ENCODE measurements at places on chromosomes 6 and 20.

DNA sequence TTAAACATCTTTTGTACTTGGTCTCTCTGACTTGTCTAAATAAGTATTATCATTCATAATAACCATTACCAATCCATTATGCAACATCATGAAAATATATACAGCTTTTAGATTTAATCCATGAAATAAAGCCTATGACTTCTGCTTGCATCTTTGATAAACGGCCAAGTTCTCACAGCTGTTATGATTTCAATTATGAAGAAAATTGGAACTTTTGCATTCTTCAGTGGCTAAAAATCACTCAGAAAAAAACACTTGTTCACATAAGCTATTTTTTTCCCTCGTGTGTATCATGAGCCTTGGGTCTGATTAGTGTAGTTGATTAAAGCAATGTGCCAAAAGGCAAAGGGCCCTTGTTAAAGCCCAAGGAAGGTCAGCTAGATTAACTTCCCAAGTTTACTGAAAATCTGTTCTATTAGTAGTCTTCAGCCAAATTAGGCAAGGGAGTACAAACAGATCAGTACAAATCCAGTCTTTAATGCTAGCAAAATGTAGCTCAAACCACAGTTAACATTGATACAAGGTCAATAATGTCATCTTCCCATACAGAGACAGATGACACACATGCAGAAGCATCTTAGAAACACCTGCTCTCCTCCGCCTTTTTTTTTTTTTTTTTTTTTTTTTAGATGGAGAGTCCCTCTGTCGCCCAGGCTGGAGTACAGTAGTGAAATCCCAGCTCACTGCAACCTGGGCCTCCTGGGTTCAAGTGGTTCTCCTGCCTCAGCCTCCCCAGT is 69.9 kb downstream of the SGK1 start:
- no peak for DNase-seq

DNA sequence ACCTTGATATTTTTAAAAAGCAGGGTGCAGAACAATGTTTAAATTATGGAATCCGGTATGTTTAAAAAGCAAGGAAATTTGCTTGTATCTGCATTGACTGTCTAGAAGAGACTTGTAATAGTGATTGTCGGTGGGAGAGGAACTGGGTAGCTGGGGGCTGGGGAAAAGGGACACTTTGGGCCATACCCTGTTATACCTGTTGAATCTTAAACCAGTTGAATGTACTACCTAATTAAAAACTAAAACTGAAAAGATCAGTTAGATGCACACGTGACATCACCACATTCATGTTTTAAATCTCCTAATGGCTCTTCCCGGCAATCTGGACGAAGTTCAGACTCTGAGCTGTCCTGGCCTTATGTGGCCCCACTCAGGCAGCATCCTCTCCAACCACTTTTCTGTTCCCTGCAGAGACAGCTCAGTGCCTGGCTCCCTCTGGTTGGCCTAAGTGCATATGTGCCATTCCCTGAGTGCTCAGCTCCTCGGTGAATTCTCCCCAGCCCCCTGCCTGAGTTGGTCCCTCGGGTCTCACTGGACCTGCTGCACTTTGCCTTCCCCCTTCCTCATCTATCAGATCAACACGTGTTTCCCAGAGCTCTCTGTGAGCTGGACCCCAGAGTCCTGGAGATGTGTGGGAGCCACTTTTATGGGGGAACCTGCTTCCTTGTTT is 36.3 kb downstream of the SLC52A3 start:
- DNase-seq, result no peak

DNA sequence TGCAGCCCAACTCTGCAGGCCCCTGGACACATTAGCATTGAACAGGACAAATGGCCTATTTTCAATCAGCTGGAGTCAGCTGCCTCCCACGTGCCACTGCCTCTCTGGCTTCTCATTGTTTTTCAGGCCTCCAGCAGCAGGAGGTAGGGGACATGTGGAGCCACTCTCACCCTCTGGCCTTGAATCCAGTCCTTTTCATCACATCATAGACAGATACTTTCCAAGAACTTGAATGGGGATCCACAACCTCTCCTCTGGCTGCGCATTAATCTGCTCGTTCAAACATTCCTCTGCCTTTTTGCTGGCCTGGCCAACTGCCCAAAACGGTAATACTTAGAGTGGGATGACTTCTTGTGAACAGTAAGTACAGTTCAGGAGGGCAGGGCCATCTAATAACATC is 592.3 kb downstream of the PKHD1 start:
- no peak for DNase-seq

GRCh38 chr20:20630551-20630950 is 81.9 kb downstream of the RALGAPA2 start:
- DNase-seq, result no peak

DNA sequence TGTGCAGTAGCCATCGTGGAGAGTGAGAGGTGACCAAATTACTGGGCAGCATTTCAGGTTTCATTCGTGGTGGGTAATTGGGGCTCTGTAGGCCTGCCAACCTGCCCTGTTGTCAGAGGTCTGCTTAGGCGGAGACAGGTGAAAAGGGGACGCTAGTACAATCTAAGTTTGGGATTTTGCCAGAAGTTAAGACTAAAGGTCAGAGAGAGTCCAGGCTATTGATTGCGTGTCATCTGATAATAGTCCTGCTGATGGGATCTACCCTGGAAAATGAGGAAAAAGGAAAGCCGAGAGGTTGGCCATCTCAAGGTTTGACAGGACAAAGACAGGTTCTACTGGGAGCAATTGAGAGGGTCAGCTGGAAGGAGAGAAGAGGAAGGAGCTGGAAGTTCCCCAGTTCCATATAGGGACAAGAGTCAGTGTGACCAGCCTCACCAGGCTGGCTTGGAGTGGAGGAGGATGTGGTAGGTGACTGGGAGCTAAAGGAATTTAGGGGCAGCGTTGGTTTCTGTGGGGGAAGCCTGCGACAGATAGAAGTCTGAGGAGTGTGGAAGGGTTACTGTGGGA is 10.9 kb downstream of the ARFGEF2 start:
- DNase-seq, result no peak

- peak; percentile 86 for DNase-seq
Measured at GRCh38 chr20:46545077-46545826, 5.2 kb downstream of the OCSTAMP start.

DNA sequence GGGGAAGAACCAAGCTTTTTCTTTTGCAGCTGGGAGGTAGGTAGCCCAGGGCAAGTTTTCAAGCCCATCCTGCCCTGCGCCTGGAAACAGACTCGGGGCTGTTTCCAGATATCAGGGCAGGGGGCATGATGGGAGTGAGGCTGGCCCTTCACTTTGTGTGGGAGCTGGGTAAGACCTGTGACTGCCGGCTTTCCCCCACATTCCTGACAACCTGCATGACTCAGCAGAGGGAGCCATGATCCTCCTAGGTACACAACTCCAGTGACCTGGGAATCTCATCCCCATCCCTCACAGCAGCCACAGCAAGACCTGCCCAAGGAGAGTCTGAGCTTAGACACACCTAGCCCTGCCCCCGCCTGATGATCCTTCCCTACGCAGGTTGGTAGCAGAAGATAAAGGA is 280.8 kb downstream of the SOX4 start:
- no peak for DNase-seq

DNA sequence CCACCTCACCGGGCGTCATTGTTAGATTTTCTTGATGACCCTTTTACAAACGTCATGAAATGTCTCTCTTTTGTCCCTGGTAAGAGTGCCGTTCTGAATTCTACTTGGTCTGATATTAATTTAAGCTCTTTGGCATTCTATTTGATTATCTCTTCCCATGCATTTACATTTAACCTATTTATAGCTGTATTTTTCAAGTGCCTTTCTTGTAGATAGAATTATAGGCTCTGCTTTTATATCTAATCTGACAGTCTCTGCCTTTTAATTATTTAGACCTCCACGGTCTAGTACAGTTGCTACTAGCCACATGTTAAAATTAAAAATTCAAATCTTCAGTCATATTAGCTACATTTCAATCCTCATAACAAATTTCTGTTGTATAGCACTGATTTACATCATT is 12.6 kb downstream of the RAB22A start:
- no peak for DNase-seq

DNA sequence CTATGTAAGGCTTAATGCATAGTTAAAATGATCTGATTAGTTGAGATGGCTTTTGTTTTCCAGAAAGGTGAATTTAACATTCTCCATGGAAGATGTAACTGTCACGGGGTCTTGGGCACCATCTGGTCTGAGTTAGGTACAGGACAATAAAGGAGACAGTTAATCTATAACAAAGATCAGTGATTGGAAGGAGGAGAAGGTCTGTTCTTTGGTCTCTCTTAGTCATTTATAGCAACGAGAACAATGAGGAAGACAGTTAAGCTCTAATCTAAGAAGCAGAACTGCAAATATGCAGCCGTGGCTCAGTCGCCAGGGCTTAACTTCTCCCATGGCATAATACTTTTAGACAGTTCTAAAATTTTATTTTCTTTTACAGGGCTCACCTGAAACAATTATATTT is 405.5 kb upstream of the SULF2 start:
- no peak for DNase-seq

- DNase-seq, result no peak
Measured at GRCh38 chr6:74899416-74899815, 306.4 kb downstream of the COL12A1 start.

DNA sequence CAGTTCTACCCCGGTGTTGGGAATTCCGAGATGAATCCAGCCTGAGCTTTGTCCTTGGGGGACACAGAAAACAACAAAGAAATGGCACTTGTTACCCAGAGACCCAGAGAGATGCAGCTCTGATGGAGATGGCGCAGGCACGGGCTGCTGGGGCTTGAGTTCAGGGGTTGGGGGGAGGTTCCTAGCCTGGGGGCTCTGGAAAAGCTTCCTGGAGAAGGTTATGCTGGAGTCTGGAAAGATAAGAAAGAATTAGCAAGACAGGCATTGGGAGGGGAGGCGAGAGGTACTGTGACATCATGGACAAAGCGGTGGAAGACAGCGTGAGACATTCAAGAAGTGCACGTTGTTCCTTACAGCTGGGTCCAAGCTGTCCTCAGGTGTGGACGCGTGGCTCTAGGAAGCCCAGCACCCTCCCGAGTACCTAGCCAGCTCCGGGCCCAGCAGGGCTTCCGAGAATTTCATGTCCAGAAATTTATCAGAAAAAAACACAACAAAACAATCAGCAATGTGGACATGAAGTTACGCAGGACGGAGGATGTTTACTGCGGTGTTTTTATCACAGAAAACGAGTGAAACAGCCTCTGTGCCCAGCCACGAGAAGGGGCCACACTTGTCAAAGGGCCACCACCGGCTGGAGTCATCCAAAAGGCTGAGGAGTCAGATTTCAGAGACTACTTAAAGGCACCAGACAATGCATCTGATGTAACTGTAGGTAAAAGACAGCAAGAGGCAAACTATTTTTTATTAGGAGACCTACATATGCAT is 39.5 kb downstream of the C20orf203 start:
- no peak for DNase-seq

DNA sequence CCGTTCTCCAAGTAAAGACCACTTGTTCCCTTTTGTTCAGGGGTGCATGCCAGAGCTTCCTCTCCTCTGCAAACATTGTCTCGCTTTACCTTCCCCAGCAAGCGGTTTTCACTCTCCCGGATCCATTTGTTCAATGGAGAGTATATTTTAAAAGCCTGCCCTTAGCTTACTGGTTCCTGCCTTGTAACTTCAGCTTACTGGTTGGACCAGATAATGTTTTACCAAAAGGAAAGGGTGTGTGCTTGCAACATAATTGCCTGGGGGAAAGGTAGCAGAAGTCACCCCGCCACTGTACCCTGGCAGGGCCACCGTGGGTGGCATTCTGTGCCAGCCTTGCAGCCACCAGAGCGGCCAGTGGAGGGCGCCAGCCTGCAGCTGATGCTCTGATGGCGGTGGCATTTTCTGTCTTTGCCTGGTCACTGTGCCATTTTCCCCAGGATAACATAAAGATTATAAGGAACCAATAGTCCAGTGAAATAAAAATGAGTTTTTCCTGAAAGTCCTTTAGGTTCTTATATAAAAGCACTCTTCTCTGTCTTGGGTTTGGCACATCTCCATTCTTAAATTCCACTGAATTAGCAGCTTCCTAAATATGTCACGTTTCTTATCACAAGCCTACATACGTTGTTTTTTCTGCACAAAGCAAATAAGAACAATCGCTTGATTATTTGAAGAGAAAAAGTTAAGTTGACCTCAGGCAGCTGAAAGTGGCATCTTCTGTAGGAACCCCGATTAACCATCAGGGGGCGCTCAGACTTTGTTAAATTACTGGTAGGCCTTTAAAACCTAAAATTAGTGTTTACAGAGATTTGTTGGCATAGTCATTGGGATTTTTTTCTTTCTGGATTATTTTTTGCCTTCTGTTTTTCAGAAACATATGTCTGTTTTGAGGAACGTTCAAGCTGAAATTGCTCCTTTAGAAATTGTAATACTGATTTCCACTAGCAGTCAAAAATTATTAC is 67.4 kb upstream of the XRN2 start:
- DNase-seq, result peak; percentile 75

- DNase-seq, result no peak
Measured at GRCh38 chr6:87702589-87702945, 534 bp upstream of the AKIRIN2 start.

DNA sequence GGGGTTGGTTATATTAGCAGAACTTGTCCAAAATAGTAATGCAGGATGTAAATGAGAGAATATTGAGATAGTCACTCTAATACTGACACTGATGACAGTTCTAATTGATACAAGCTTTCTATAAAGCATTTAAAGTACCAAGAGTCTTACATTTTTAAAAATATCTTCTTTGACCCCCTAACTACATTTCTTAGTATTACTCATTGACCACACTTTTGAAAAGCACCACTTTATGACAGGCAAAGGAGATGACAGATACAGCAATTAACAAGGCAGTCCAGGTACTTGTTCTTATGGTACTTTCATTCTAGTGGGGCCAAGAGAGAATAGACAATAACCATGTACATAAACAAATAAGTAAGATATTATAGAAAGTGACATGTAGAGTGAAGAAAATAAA is 139.4 kb upstream of the EYA4 start:
- DNase-seq, result no peak

GRCh38 chr6:119347466-119348095 is 2.0 kb downstream of the MAN1A1 start:
- DNase-seq, result peak; percentile 83

DNA sequence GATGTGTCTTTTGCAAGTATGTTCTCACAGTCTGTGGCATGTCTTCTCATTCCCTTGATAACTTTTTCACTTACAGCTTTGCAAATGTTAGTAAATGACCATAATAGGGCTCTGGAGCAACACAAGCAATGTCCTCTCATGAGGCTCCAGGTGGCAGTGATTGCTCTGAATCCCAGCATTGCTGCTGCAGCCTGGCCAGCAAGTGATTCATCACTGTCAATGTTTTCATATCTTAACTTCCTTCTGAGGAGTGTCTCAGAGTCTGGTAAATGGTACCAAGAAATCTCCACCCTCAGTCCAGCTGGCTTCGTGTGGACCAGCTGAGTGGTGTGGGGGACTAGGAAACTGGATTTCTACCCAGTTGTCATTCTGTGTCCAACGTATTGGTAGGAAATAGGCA is 139.6 kb downstream of the MYLK4 start:
- no peak for DNase-seq

DNA sequence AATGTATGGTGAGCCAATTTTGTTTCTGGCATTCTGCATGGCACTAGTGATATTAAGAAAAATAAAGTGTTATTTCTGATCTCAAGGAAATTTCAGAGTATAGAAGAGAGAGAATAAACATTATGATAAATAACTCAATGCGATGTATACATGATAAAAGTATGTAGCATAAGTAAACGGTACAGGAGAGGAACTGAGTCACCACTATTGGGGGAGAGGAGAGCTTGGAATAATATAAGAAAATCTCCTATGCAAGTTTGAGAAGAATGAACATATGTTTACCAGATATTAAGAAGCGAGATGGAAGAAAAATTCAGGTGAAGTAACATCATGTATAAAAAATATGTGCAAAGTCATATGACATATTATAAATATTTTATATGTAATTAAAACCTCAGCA is 1230.3 kb upstream of the CITED2 start:
- no peak for DNase-seq

GRCh38 chr6:143457563-143458359 is 7.2 kb downstream of the PEX3 start:
- no peak for DNase-seq
